GM13977 (cell line): ENCODE measurements at places on chromosomes 1 and 21.

DNA sequence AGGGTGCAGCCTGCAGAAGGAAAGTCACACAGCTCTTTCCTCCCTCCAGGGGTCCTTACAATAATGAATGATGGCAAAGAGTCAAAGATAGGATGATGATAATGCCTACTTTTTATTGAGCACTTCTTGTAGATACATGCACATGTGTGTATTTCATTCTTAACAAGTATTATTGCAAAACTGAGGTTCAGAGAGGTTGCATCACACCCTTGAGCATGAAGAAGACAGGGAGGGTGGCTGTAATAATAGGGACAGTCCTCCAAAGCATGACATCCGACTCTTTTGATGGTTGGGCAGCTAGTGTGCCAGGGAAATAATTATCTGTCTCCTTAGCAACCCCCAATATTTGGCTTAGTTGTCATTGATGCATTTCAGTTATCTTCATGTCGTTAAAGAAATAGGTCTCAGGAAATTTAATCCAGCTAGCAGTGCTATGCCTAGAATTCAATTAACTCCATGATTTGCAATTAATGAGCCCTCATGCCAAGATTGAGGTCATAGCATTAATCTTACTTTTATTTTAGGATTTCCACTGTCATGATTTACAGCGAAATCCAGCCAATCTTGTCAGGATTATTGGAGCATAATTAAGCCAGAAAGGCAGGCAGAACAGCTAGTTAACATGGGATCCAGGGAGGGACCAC lies 35.0 kb downstream of the DNAJC6 start:
- no peak for DNase-seq

DNA sequence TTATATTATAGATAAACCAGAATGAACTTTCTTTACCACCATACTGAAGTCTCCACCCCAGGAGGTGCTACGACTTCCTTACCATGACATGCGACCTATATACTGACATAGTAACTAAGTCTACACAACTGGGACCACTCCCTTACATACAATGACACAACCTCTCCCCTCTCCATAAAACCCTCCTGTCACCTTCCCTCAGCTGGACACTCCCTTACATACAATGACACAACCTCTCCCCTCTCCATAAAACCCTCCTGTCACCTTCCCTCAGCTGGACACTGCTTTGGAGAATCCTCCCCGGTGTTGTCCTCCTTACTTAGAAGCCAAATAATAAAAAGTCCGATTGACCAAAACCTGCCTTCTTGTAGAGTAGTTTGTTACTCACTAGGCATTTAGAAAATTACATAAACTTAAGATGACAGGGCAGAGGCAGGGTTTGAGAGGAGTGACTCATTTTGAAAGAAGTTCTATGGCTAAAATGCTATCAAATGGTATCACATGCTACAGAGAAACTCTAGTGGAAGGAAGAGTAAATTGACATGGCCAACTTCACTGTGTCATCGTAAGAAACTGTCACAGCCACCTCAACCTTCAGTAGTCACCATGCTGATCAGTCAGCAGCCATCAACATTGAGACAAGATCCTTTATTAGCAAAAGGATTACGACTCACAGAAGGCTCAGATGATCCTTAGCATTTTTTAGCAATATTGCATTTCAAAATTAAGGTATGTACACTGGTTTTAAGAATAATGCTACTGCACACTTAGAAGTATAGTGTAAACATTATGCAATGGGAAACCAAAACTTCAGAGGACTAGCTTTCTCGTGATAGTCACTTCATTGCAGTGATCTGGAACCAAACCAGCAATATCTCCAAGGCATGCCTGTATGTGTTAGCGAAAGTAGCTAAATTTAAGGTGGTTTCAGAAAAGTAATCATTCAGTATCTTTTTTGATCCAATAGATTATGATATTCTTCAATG lies 56.4 kb downstream of the AHCTF1 start:
- DNase-seq: peak; percentile 8

DNA sequence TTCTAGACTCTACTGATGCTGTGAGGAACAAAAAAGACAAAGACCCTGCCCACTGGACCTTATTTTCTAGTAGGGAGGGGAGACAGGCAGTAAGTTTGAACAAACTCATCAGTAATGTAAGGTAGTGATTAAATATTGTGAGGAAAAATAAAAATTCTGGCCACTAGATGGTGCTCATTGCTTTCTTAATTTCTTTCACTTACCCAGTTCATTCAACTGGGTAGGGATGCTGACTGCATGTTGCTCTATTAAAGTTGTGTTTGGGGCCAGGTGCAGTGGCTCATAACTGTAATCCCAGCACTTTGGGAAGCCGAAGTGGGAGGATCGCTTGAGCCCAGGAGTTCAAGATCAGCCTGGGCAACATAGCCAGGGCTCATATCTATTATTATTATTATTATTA lies 6.3 kb upstream of the KYAT3 start:
- DNase-seq: no peak

- DNase-seq: no peak
These were observed 178.6 kb upstream of the HMGB4 start for GRCh38 chr1:33685256-33685655.

GRCh38 chr1:71047635-71048607 lies at the start of gene PTGER3:
PTGER3 (minus strand) TSS chr1:71047816; CDS start chr1:71047577, 239 bp downstream.
- DNase-seq: peak; percentile 47

- DNase-seq: no peak
These were observed 321.9 kb downstream of the SETD4 start for GRCh38 chr21:35738347-35738961.

DNA sequence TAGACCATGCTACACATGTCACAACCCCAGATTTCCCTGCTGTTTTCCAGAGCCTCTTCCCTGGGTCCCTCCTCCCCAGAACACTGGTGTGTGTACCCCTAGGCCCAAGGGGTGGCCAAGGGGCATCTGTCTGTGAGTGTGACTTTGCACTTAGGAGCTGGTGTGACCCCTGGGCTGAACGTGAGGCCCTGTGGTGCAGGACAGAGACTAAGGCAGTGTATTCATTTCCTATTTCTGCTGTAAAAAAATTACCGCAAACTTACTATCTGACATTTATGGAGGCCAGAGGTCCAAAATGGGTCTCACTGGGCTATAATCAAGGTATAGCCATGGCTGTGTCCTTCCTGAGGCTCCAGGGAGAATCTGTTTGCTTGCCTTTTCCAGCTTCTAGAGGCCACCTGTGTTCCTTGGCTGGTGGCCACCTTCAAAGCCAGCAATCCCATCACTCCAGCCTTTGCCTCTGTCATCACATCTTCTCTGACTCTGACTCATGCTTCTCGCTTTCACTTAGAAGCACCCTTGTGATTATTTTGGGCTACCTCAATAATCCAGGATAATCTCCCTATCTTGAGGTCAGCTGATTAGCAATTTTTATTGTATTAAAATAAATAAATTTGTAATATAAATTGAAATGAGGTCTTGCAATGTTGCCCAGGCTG lies 24.0 kb upstream of the ELOA start:
- no peak for DNase-seq

- DNase-seq: no peak
These were observed 4.6 kb downstream of the SEC16B start for GRCh38 chr1:177965293-177965692.

GRCh38 chr1:31376375-31377134 lies 3.7 kb upstream of the FABP3 start:
- no peak for DNase-seq

DNA sequence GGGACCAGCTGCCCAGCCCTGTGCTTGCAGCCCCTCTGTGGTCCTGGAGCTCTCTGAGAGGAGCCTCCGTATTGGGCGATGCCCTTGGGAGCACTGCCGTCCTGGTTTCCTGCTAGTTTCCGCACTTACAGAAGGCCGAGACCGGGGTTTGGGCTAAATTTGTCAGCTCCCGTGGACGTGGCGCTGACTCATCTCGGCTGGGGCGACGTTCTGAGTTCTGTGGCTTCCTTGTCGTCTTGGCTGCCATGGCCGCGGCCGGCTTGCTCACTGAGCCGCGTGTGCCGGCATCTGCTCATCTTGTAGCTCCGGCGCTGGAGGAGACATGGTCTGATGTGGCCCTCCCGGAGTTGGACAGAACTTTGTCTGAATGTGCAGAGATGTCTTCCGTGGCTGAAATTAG lies 64.9 kb downstream of the PCNT start:
- DNase-seq: no peak

GRCh38 chr1:42935971-42936308 lies 22.7 kb downstream of the SLC2A1 start:
- no peak for DNase-seq
